ENCODE measurements at places on chromosomes 16 and 17.

- no peak for DNase-seq
Measured at GRCh38 chr17:54909766-54910165, 9.1 kb downstream of the TOM1L1 start.

DNA sequence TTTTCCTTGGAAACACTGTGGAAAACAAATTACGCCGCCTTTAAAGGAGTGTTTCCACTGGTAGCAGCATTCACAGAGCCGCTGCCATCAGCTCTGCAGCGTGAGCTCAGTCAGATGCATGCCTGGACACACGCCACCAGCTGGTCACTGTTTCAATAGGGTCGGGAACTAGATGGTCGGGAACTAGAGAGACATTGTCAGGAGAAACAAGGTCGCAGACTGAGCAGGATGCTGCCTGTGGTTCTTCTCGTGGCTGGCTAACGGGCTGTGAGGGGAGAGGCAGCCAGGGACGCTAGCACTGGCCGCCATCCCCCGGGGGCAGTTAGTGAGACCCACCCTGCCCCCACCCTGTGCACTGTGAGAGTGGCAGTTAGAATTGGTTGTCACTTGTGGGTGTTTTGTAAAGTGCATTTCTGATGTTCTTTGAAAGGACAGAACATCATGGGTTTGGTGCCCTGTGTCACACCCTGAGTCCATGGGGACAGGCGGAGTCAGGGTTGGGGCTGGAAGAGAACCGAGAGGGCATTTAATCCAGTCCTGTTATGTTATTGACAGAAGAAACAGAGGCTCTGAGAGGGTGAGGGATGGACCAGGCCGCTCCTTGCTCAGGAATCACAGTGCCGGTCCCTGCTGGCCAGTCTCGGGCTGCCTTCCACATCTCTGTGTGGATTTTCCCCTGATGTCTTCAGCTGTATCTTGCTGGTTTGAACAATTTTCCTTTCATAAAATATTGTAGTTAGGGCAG is 86.3 kb downstream of the SPECC1 start:
- DNase-seq, result peak; percentile 73

DNA sequence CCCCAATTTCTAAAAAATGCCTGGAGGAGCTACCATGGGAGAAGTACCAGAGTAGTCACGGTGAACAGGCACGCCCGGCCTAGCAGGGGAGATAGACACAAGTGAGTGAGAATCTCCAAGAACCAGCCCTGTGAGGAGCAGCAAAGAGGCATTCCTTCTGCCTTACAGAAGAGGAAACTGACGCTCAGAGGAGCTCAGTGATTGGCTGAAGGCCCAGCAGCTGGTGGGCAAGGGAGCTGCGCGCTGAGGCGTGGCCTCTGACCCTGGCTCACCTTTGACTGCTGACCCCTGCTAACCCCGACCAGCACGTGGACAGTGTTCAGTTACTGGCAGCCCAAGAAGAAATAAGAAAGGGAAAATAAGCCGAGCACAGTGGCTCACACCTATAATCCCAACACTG is 1.8 kb downstream of the C16orf96 start:
- no peak for DNase-seq

GRCh38 chr17:19975601-19976000 is 2.0 kb downstream of the AKAP10 start:
- no peak for DNase-seq

- DNase-seq, result peak; percentile 35
Measured at GRCh38 chr17:81890447-81891302, 711 bp downstream of the ALYREF start.

GRCh38 chr17:3802461-3803307 is 1.7 kb upstream of the ITGAE start:
- DNase-seq, result no peak

GRCh38 chr17:66301367-66301863 is 998 bp upstream of the PRKCA start:
- no peak for DNase-seq

- no peak for DNase-seq
Measured at GRCh38 chr16:74608944-74609343, 2.0 kb upstream of the GLG1 start.

DNA sequence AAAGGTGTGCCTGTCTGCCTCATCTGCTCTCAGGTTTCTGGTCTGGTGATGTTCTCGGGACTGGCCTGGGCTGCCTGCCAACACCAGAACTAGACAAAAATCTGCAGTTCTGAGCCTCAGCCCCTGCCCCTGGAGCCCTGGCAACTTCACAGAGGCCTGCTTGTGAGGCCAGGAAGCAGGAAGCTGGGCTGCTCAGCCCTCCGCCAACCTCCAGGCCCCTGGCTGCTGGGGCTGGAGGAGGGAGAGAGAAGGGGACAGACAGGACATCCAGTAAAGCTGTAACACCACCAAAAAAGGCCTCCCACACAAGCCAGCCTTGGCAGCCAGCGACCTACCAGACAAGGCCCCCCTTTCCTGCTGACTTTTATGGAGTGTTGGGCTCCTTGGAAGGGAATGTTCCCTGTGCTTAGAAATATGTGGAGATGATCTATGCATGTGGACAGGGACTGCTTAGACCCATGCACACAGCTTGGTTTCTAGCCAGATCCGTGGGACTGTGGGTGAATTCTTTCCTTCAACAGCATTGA is 157.6 kb downstream of the XYLT1 start:
- no peak for DNase-seq

DNA sequence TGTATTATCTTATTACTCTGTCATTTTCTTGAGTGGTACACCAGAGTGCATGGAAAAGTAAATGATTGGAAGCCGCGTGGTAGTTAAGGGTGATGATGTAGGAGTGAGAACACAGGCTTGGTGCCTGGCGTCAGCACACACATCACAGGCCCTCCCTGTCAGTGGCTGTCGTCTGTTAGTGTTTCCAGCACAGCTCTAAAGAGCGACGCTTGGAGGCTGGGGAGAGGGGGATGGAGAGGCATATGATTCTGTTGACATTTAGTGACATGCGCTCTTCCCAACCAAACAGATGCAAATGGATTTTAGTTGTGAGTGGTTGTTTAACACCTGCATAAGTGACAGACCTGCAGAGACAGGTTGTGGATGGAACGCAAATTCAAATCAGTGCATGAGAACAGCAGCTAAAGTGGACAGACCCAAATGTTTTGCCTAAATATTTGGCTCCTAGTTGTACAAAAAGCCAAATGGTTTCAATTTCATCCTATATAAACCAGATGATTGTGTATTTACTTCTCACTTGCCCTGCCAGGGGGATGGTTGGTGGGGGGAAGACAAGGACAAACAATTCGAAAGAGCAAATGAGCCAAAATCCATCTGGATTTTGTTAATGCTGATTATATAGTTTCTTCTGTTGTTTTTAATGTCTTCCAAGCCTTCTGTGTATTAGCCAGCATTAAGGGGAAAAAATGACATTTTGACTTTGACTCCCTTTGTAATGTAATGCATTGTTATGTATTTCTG is 222.3 kb downstream of the WWOX start:
- DNase-seq, result no peak

DNA sequence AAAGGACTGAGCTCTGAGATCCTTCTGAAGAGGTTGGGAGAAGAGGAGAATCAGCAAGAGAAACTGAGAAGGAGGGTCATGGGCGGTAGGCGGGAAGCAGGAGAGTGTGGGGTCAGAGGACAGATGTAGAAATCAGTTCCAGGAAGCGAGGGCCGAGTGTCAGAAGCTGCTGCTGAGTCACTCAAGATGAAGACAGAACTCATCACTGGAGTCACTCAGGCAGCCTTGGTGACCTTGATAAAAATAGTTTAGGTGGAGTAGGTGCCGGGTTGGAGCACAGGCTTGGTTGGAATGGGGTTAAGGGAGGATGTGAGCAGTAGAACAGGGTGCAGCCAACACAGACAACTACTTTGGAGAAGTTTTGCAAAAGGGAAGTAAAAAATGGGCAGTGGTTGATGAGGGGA is 6.1 kb upstream of the ITGAM start:
- no peak for DNase-seq

DNA sequence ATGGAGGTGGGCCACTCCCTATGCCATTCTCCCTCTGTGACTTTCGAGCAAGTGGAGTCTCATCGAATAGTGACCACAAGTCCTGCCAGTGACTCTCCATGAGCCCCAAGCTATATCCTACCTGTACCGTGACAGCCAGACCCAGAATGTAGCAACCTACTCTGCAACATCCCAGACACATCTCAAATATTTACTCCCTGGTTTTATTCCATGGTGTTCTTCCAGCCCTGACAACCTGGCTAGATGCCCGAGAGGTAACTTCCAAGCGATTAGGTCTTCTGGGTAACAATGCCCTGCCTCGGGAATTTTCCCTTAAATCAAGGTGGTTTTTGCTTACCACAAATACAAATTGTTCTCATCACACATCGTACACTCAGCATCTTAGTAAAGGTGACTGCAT is 211.7 kb downstream of the ZFHX3 start:
- no peak for DNase-seq

GRCh38 chr17:63786971-63787711 is 13.2 kb downstream of the DDX42 start:
- DNase-seq, result no peak

GRCh38 chr16:74257061-74257460 is 39.6 kb upstream of the PSMD7 start:
- DNase-seq, result no peak

- peak; percentile 16 for DNase-seq
Measured at GRCh38 chr17:61130330-61130729, 269.3 kb upstream of the TBX2 start.

DNA sequence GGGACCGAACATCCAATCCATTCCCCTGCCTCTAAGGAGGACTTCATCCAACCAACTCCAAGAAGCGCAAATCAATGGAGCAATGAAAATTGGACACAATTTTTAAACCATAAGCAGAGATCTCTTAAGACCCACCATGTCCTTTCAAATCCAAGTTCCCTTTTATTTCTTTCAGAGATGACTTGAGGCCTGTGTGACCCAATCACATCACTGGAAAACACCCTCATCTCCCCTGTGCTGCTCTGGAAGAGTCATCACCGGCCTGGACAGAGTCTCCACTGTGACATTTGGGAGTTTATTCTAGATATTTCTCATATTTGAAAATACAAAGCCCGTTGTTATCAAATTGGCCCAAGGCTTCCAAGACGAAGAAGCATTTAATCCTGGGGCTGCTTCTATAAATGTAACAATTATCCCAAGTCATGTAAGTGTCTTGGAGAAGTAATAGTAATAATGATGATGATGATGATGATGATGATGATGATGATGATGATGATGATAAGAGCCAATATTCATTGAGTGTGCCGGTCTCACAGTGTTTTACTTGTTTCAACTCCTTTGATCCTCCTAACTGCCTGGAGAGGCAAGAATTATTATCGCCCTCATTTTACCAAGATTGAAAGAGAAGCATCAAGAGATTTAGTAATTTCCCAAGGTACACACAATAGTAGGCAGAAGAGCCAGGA is 72.1 kb downstream of the COPRS start:
- no peak for DNase-seq

DNA sequence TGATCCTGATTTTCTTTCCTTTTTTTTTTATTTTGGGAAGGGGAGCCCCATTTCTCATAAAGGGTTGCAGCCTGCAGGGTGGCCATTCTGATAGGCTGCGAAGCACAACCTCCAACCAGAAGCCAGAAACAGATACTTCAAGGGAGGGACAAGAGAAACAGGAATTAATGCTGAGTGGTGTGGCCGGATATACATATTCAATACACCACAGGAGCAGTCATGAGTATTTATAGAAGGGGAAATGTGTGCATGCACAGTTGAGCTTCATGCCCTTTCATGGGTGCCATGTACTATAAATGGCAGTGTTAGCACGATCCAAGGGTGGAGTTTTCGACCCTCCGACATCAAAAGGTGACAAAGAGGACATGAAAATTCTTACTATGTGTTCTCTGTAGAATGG is 320.8 kb downstream of the CBLN1 start:
- no peak for DNase-seq

DNA sequence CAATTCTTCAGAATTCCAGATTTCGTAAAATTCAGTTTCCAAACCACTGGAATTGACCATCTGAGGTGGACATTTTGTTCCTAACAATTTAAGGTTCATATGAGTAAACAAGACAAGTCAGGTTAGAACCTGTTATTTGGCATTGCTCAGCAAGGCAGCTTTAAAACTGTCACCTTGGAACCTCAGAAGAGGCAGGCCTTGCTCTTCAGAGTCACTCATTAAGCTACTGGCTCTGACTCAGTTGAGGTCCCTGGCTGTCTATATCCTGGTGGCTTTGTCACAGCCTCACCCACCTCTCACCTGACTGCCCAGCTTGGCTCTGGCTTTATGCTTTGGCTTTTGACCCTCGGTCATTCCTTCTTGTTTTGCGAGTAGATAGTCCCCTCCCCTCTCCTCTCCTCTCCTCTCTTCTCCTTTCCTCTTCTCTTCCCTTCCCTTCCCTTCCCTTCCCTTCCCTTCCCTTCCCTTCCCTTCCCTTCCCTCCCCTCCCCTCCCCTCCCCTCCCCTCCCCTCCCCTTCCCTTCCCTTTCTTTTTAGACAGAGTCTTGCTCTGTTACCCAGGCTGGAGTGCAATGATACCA is 238.4 kb downstream of the SHISA9 start:
- DNase-seq, result no peak

GRCh38 chr17:39191750-39192510 is 5.5 kb downstream of the CACNB1 start:
- no peak for DNase-seq

Measured in NCI-H82 (cell line).